ENCODE measurements at places on chromosomes 3 and 15. TPM values are rescaled to one million over a fixed set of nuclear protein-coding genes. Genes with fewer than 3 reads are reported as not detected.

DNA sequence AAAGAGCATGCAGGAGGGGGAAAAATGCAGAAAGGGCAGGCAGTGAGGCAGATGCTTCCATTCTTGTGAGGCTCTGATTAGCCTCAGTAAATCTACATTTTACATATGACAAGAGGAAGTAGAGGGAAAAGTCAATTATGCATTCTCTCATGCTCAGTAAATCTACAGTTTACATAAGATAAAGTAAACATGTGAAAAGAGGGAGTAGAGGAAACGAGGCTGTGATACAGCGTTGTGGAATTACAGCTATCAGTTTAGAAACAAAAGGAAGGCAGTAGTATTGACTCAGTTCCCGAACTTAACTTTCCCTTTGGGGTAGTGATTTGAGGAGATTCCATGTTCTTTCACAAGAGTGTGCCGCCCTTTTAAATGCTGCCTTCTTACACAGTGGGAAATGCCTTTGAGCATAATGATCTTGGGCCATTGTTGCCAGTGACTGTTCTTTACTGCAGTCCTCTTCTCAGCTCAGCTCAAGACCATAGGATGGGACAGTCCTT is 39.3 kb downstream of the OSTN start:
- H3K4me1 ChIP-seq, result peaks cover 19% of the 10 kb centered on the region
- no peaks in the 10 kb centered on the region for H3K27me3 ChIP-seq
- H3K36me3 ChIP-seq, result no peaks in the 10 kb centered on the region
- H3K27ac ChIP-seq, result no peak overlapping the region
- no peak for DNase-seq

- no peaks in the 10 kb centered on the region for H3K27me3 ChIP-seq
- no peaks in the 10 kb centered on the region for H3K36me3 ChIP-seq
- no peak for DNase-seq
- H3K27ac ChIP-seq, result no peak overlapping the region
- no peak overlapping the region for H3K4me3 ChIP-seq
Observed at GRCh38 chr3:82194870-82195269, 433.4 kb upstream of the GBE1 start.

- H3K4me3 ChIP-seq, result no peak overlapping the region
- no peak for DNase-seq
Observed at GRCh38 chr3:55362210-55362960, 124.7 kb downstream of the WNT5A start.

DNA sequence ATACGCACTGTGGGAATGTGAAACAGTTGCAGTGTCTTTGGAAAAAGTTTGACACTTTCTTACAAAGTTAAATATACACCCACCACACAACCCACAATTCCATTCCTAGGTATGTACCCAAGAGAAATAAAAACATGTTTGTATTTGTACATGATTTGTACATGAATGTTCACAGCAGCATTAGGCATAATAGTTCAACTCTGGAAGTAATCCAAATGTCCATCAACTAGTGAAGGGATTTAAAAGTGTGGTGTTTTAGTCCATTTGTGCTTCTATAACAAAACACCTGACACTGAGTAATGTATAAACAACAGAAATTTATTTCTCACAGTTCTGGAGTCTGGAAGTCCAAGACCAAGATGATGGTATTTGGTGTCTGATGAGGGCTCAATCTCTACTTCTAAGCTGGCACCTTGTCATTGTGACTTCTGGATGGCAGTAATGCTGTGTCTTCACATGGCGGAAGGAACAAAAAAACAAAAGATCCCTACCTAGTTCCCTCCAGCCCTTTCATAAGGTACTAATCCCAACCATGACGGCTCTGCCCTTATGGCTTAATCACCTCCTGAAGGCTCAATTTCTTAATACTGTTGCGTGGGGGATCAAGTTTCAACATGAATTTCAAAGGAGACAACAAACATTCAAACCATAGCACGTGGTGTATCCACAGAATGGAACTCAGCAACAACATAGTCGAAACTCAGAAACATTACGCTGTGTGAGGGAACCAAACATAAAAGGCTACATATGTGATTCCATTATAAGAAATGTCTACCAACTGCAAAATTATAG is 120.5 kb downstream of the AQP9 start:
- no peak overlapping the region for H3K4me3 ChIP-seq
- no peak for DNase-seq
- no peak overlapping the region for H3K27ac ChIP-seq
- H3K36me3 ChIP-seq, result no peaks in the 10 kb centered on the region
- no peaks in the 10 kb centered on the region for H3K27me3 ChIP-seq

Gene NAA80
- polyA plus RNA-seq, result 7.6 TPM

Gene AMIGO3
- polyA plus RNA-seq, result 1.1 TPM

Gene TAGLN3
- not detected for polyA plus RNA-seq

All from GM12878 (cell line).